ENCODE measurements at places on chromosomes 13 and 19. TPM values are rescaled to one million over a fixed set of nuclear protein-coding genes. Genes with fewer than 3 reads are reported as not detected.

LHB gene
- not detected for total RNA-seq

FFAR2 gene
- not detected for total RNA-seq

ODAD3 gene
- total RNA-seq, result 0.28 TPM

PLIN4 gene
- not detected for total RNA-seq

WASF3 gene
- 20.0 TPM for total RNA-seq

C19orf67 gene
- not detected for total RNA-seq

FFAR1 gene
- total RNA-seq, result not detected

KLF2 gene
- total RNA-seq, result 5.6 TPM

OR7D2 gene
- not detected for total RNA-seq

NDUFA7 gene
- 14.7 TPM for total RNA-seq

ALKBH6 gene
- total RNA-seq, result 20.5 TPM

REEP6 gene
- total RNA-seq, result 2.8 TPM

CEACAM20 gene
- total RNA-seq, result not detected

CYP2F1 gene
- total RNA-seq, result under 0.01 TPM

WDR87 gene
- not detected for total RNA-seq

GJB6 gene
- total RNA-seq, result not detected

RFC3 gene
- total RNA-seq, result 27.2 TPM

OSCAR gene
- 1.2 TPM for total RNA-seq

THSD8 gene
- total RNA-seq, result not detected

ZNF571 gene
- total RNA-seq, result 5.4 TPM

C19orf33 gene
- not detected for total RNA-seq

GARIN5A gene
- total RNA-seq, result not detected

PALM3 gene
- 0.28 TPM for total RNA-seq

Measured in regular cardiac myocyte (primary cell).